Vagina (tissue), 2 donors: ENCODE measurements at places on chromosomes 3 and 15.

- DNase-seq = no peak
Measured at GRCh38 chr15:88161636-88162035, 94.9 kb downstream of the NTRK3 start.

GRCh38 chr15:78976691-78977090 lies 31.8 kb upstream of the CTSH start:
- DNase-seq = no peak

GRCh38 chr3:115146032-115146417 lies 1.1 kb downstream of the ZBTB20 start:
- DNase-seq = no peak

DNA sequence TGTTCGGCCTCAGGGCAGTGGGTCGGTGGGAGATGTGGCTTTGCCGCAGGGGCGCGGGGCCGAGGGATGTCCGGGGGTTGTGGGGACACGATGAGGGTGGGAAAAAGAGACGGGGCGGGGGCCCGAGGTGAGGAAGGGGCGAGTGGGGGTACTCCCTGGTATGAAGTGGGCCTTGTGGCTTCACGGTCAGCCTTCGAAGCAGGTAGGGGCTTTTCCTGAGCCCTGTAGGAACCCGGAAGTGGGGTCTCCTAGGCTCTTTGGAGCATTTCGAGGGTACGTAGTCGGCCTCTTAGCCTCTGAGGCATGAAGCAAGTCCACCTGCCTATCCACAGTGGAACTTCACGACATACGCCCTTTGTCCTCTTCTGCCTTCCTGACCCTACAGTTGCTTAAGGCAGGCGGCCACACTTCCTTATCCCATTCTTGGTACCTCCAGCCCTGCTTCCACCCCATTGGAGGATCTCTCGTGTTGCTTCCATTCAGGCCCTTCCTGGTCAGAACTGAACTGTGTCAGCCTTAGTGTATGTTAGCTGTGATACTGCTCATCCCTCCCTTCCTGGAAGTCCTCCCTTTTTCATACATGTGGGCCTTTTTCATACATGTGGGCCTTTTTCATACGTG lies 389 bp downstream of the ARPC4 start:
- DNase-seq = no peak

DNA sequence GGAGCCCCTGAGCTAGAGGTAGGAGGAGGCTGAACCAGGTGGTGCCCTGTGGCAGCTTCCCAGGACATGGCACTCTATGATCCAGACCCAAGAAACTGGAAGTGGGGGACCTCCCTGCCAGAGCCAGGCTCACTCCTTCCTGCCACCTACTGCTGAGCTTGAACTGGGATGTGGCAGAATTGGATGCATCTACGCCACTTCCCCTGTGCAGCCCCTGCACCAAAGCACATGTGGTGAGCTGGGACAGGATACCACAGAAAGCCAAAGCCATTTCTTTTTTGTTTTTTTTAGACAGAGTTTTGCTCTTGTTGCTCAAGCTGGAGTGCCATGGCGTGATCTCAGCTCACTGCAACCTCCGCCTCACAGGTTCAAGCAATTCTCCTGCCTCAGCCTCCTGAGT lies 518.0 kb upstream of the PPP2R3A start:
- no peak for DNase-seq

DNA sequence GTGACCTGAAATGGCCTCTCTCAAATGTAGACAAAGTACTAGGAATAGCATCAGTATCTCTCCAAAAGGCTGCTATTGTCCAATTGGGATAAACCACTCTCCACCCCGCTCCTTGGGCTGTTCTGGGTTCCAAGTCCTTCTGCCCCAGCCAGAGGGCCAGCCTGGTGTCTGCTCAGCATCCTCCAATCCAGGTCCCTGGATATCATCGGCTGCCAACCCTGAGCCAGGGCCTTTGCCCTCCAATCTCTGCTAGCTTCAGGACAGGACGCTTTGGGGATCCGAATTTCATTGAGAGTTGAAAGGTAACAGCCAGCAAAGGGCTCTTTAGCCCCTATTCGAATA lies 119.3 kb upstream of the ADPGK start:
- DNase-seq = no peak

DNA sequence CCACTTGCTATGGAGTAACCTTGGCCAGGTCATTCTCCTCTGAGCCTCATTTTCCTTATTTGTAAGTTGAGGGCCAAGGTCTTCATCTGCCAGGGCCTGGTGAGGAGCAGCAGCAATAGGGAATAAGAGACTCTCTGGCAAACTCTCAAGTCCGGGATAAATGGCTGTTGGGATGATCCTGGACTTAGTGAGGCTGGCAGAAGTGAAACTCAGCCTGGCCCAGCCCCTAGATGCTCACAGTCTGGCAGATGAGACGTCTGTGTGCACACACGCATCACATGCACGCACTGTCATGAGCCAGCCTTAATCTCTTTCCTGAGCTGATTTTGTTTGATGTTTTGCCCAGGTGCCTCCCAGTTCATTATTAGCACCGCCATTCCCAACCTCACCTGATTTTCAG lies 26.8 kb downstream of the SLC6A6 start:
- DNase-seq = no peak

DNA sequence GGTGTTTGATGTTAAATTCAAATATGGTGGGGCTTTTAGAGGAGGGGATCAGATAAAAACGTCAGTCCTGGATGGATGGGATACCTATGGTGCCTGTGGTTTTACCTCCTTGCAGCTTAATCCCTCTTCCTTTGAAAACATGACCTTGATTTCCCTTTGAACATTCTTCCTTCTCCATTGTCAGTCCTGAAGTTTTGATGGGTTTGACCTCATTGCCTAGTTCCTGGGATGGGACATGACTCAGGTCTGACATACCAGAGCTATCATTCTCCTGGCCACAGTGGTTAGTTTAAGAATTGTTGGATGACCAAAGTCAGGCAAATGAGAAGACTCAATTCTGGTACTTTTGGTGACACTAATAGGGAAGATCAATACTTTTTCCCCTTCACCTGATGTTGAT lies 87.2 kb downstream of the PRICKLE2 start:
- no peak for DNase-seq

GRCh38 chr15:84023636-84024035 lies 211.9 kb upstream of the GOLGA6L4 start:
- no peak for DNase-seq

GRCh38 chr3:14805961-14806537 lies 12.7 kb upstream of the FGD5 start:
- DNase-seq = no peak

- DNase-seq = no peak
Measured at GRCh38 chr3:111808439-111808838, 50.6 kb upstream of the PHLDB2 start.

DNA sequence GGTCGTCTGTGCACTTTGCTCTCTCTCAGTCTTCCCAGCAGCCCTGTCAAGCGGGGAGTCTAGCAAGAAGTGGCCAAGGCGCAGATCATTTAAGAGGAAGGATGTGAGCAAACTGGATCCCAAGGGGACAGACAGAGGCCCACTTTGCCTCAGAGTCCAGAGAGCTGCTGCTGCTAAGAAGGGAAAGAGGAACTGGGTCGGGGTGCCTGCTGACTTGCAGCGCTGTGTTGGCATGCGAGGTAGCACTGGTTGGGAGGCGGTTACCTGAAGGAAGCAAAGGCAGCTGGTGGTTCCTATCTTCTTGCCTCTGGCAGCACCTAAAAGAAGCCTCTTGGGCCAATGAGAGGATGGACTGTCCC lies 28.1 kb downstream of the SMAD3 start:
- no peak for DNase-seq
